GM23338 (cell line): ENCODE measurements at places on chromosomes 5 and 9.

DNA sequence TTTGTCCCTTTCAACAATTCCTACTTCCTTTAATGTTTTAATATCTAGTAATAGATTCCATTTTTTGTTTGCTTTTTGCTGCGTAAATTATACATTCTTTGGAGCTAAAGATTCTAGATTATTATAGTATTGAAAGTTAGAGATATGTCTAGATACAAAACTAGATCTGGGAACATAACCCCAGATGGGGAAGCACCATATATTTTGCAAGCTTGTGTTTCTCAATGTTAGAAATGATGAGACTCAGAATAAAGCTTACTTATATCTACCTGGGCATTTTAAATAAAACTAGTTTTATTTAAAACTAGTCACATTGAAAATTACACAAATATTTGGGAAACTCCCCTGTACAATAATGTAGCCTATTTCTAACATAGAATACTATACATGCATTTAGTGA lies 32.2 kb downstream of the TRIO start:
- DNase-seq: no peak

DNA sequence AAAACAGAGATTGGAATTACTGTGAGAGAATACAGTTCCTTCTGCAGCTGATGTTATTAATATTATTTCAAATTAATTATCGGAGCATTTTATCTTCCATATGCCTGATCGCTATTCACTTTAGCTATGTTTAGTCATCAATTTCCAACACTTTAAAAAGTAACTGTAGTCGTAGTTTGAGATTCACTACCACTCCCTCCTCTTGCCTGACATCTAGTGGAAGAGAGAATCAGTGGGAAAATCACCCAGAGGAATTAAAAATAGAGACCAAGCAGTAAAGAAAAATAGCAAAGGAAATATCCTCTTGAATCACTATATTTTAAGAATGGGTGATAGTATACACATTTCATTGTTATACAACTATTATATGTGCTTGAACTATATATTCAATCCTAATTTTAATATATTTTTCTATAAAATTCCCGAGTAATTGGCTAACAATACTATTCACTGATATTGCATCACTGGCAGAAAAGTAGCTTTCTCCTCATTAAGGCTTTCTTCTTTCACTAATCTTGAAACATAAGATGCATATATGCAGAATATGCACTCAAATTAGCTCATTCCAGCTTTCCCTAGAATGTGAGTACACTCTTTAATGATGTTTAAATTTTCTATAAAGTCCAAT lies 708.7 kb downstream of the CDH9 start:
- DNase-seq: peak; percentile 45

DNA sequence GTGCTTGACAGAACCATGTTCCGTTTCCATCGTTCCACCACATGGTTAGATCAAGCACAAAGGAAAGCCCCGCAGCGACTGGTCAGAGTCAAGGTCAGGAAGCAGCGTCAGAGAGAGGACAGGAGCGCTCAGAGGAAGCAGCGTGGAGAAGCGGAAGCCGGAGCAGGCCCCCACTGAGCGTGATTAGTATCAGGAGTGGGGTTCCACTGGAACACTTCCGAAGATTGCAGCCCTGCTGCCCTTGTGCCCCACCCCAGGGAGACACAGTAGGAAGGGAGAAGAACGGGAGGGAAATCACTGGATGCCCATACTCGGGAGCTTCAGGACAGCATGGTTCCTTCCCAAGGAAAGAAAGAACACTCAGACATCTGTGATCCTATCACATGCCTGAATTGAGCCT lies 189.0 kb upstream of the PANK3 start:
- DNase-seq: no peak

GRCh38 chr5:30324083-30324482 lies 869.4 kb upstream of the CDH6 start:
- peak; percentile 31 for DNase-seq

- DNase-seq: no peak
These were observed 273.2 kb downstream of the GADD45G start for GRCh38 chr9:89878003-89878411.

DNA sequence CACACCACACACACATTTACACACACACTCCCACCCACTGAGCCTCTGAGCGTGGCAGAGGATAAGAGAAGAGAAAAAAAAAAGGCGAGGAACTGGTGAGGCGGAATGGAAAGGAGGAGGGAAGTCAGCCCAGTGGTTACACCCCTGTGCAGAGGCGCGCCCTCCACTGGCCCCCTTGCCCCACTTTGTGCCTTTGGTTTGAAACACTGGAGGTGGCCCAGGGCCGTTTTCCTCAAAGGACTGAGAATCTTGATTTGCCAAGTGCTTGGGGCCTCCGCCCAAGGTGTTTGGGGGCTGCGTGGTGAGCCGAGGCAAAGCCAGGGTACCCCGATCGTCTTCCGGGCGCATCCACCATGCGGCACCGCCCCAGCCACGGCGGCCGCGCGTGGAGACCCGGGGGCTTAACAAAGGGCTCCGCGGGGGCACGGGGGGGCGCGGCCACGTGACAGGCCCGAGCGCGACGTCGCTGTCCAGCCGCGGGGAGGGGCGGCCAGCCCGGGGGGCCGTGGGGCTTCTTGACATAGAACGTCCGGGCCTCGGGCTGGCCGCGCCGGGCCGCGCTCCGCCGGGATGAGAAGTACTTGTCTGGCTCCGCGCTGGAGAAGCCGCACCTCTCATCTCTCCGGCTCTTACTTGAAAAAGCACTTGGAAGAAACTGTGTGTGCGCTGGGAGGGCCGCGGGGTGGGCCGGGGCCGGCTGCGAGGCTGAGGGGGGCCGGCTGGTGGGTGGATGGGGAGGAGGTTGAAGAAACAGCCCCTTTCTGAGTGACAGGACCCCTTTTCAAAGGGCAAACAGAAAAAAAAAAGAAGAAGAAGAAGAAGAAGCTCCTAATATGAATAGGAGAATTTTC lies 21.0 kb downstream of the NR2F1 start:
- peak; percentile 69 for DNase-seq

DNA sequence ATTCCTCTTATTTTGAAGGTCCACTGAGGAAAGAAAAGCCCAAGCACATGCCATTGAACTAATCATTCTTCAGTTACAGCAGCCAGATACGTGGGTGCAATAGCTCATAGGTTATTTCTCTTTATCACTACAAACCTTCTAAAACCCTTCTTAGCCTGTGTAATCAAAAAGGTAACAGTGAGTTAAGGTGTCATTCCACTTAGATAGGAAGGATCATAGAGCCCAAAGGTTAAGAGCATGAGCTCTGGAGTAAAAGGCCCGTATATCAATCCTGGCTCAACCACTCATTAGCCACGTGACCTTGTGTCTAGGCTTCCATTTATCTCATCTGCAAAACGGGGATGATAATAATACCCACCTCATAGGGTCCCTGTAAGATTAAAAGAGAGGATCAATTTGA lies 2.7 kb downstream of the GPX8 start:
- no peak for DNase-seq

- no peak for DNase-seq
These were observed 214.2 kb downstream of the SPATA31D1 start for GRCh38 chr9:82202808-82203207.

GRCh38 chr5:10652151-10652550 lies 88.3 kb downstream of the ANKRD33B start:
- no peak for DNase-seq

DNA sequence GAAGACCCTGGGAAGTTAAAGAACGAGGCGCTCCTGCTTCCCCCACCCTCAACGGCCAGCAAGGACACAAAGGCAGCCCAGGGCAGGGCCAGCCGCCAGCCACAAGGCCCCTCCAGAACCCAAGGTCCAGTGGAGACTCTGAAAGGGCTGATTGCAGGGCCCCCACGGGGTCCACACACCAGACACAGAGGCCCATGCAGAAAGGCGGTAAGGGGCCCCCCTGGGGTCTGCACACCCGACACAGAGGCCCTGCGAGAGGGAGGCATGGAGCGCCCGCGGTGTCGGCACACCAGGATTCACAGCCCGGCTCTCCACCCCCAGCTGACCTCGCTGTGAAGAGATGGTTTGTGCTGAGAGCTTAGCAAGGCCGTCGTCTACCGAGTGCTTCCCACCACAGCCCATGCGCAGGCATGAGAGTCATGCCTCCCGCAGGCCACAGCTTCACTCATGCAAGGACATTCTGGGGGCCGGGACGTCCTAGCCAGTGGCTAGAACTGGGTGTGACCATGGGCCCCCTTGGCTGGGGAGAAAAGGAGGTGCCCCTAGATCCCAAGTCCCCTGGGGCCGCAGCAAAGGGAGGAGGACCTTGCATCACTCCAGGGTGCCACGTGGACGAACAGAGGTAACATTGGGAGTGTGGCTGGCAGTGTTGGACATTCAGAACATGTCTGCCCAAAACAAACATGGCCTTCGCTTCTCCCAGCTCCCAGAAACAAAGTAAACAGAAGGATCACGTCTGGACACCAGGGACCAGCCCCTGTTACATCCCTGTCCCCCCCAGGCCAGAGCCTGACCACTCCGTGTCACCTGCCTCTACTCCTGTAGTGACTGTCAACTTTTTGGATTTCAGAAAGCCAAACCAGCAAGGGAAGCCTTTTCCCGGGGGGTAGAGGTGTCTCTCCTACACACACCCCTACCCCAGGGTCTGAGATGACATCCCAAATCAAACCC lies 9.8 kb downstream of the BRD3 start:
- DNase-seq: no peak

GRCh38 chr9:85108229-85108628 lies 438.7 kb downstream of the NTRK2 start:
- DNase-seq: no peak

GRCh38 chr9:130333041-130333711 lies 67.6 kb downstream of the HMCN2 start:
- no peak for DNase-seq

GRCh38 chr5:132663771-132664695 lies 6.1 kb downstream of the IL13 start:
- no peak for DNase-seq
